ENCODE measurements at places on chromosomes 12 and 14.

GRCh38 chr14:28307506-28307905, 459.1 kb upstream of the FOXG1 start:
- no peak for DNase-seq

GRCh38 chr14:79197516-79197915, 1013.8 kb downstream of the DIO2 start:
- DNase-seq = no peak

DNA sequence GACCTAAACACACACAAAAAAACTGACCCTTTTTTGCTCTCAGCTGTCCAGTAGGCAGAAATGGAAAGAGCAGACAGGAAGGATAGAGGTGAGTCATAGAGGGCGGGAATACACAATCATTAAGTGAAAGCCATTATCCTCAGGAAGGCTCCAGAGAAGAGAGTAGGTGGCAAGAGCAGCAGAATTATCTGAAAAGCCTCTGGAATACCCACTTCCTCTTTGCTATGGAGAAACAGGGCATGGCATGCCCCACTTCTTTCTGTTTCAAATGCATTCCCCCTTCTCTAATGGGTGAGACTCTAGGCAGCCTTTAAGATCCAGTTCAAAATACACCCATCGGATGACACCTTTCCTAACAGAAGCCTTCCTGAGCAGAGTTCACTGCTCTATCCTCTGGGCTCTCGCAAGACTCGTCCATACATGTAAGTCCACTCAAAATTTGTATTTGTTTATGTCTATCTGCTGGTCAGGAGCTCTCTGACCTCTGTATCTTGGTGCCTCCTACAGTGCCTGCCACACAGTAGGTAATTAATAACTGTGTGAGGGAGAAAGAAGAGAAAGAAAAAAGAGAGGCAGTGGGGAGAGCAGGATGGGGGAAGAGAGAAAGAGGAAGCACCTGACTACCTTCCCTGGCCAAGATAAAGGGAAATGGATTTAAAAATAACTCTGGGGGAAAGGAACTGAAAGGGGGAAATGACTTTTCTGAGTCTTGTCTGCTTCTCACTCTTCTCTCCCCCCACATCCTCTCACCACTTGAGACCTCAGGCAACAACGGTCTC, 8.5 kb downstream of the KLHL33 start:
- DNase-seq = no peak

GRCh38 chr12:119681728-119682638, 14.1 kb downstream of the PRKAB1 start:
- no peak for DNase-seq

DNA sequence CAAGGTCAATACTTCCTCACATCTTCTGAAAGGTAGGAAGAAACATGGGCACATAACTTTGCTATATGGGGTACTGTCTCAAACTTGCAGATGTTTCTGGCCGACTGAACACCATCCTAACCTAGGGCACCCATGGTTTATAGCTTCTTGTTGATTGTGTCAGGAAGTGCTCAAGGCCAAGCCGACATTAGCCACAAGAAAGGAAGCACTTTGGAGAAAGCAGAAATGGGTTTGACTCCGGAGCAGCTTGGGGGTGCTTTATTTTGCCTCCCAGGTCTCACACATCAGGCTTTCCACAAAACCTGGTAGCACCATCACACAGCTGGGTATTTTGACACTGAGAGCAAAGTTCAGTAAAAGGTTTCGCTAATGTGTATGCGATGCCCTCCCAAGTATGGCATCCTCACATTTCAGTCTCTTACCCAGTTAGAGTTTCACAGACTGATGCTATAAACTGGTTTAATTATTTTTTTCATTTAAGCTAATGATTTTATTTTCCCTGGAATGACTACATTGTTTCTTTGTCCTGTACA, 25.2 kb upstream of the BHLHE41 start:
- no peak for DNase-seq

- no peak for DNase-seq
Measured at GRCh38 chr12:47134005-47134404, 54.2 kb upstream of the AMIGO2 start.

All from GM04503 (cell line).